ENCODE measurements at places on chromosomes 3 and 15.
A peak's percentile ranks its signal among the peaks of the same experiment; 100 is the strongest.

DNA sequence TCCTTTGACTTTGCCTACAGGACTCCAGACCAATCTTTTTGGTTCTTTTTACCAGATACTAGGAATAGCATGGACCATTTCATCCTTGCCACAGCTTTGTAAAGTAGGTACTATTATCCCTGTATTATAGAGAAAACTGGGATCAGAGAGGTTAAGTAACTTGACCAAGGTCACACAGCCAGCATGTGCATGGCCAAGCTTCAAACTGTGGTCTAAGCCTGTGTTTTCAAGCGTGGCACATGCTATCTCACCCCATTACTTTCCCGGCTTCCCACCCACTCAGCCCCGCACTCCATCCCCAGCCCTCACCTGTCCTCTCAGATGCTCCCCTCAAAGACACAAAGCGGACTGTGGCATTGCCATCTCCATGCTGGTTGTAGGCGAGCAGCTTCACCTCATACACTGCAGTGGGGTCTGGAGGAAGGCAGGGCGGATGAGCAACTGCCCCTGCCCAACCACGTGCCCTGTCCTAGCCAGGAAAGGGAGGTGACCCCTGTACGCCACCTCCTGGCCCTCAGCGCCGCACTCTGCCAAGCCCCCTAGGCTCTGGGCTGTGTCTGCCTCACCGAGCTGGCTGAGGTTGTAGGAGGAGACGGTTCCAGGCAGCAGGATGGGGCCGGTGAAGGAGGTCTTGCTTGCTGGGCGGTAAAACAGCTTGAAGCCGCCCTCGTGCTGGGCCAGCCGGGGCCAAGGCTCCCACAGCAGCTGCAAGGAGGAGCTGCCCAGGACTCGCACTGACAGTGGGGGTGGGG, 25.7 kb downstream of the RNU5B-1 start:
- no peak for DNase-seq

DNA sequence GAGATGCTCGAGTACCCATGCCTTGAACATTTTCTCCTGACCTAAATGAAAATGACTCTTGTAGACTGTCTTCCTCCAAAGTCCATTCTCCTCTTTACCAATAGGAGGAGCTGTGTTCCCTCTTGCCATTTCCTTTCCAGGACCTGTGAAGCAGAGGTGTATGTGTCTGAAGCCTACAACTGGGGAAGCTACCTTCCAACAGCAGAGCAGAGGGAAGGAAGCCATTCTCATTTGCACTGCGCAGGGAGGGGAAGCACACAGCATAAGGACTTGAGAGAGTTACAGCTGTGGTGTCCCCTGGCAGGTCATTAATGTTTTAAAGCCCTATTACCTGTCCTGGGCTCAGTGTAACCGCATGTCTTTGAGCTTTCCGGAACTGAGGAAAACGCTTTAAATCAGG, 38.7 kb downstream of the HSPBAP1 start:
- peak; percentile 22 for DNase-seq

- no peak for DNase-seq
Observed at GRCh38 chr3:50430950-50431435, 71.7 kb upstream of the TMEM115 start.

DNA sequence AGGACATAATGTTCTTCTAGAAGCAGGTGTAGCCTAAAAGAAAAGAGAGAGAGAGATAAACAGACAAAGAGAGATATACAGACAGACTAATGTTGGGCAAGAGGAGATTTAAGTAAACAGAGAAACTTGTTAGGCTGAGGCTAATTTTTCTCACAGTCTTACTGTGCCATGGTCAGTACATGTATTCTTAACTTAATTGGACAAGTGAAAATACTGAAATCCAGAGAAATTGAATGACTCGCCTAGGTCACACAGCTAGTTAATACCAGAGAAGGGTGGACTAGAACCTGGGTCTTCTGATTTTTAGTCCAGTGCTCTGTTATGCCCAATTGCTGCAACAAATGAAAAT, 6.7 kb upstream of the ZNF609 start:
- DNase-seq: no peak

DNA sequence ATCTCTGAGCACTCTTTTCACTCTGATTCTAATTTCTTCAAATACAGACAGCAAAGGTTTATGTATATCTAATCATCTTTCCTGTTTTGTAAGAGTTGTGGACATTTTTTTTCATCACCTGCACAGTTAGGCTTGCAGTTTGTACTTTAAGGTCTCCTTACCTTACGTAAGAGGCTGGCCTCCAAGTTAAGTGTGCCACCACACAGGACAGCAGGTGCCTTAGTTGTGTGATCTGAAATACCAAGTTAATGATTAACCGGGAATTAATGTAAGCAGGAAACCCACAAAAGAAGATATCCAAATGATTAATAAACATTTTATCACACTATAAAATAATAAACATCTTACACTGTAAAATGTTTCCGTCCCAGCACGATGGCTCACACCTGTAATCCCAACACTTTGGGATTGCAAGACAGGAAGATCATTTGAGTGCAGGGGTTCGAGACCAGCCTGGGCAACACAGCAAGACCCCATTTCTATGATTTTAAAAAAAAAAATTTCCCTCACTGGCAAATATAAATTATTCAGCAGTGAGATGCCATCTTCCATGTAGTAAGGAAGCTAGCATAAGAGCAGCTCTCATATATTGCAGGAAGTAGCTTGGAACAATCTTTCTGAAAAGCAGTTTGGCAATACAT, 87.7 kb upstream of the LIMD1 start:
- DNase-seq: no peak

GRCh38 chr15:89576417-89576773, 1.1 kb downstream of the TICRR start:
- DNase-seq: no peak

- DNase-seq: no peak
Observed at GRCh38 chr3:140055092-140055791, 120.3 kb downstream of the CLSTN2 start.

GRCh38 chr3:130849091-130849552, 44.8 kb upstream of the ATP2C1 start:
- DNase-seq: no peak

DNA sequence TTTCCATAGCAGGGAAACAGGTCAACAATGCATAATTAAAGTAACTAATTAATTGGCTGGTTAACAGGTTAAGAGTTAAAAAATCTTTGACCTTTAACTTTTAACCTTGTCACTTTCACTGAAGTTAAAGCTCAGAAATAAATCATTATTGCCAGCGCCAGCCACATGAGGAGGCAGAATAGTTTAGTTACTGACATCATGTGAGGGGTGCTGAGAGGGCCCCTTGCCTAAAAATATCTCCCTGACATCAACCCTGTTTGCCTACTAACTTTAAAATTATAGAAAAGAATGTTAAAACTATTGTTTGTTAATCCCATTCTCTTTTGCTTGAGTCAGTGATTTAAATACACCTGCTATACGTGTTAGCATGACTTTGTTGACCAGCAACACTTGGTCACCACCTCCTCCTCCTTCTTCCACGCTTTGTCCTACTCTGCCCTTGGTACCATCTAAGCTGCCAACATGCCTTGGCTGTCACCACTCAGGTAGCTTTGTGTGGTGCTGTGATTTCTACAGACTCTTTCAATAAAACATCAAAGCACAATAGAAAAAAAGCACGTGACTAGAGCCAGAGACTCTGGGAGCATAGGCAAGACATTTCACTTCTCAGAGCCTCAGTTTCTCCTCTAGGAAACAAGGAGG, 2.7 kb downstream of the FBXO40 start:
- no peak for DNase-seq

DNA sequence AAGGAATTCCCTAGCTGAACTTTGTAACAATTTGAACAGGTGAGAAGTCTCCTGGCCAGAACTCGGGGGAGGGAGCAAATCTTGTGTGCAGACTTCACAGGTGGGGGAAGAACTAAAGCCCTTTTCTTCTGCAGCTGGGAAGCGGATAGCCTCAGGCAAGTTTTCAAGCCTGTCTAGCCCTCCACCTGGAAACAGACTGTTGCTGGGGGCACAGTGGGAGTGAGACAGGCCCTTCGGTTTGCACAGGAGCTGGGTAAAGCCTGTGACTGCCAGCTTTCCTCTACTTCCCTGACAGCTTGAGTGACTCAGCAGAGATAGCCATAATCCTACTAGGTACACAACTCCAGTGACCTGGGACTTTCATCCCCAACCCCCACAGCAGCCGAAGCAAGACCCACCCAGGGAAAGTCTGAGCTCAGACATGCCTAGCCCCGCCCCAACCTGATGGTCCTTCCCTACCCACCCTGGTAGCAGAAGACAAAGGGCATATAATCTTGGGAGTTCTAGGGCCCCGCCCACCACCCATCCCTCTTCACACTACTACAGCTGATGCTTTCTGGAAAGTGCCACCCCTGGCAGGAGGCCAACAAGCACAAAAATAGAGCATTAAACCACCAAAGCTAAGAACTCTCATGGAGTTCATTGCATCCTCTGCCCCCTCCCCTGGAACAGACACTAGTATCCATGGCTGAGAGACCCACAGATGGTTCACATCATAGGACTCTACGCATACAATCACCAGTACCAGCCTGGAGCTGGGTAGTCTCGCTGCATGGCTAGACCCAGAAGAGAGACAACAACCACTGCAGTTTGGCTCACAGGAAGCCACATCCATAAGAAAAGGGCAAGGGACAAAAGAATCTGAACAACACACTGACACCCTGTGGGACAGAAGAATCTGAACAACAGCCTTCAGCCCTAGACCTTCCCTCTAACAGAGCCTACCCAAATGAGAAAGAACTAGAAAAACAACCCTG, 479.0 kb downstream of the RAP2B start:
- no peak for DNase-seq

GRCh38 chr3:25564075-25564474, 100.6 kb downstream of the TOP2B start:
- no peak for DNase-seq

DNA sequence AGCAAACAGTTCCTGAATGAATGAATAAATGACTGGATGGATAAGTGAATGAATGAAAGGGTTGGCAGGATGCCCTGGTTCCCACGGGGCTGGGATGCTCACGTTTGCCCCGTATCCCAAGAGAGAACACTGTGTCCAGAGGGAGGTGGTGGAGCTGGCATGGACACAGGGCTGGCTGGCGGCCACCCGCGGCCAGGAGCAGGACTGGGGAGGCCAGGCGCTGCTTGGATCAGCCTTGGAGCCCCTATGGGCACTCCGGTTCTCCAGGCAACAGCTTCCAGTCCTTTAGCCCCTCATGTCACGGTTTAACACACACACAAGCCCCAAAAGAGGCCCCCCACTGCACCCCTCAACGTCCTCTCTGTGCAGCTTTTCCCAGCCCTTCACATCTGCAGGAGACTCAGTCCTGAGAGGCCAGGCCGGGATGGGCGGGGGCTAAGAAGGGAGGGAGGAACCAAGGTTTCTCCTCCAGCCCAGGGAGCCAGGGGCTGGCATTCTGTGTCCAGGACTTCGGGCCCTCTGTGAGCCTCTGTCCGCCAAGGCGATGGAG, 86.0 kb upstream of the ALDH1L1 start:
- DNase-seq: no peak

DNA sequence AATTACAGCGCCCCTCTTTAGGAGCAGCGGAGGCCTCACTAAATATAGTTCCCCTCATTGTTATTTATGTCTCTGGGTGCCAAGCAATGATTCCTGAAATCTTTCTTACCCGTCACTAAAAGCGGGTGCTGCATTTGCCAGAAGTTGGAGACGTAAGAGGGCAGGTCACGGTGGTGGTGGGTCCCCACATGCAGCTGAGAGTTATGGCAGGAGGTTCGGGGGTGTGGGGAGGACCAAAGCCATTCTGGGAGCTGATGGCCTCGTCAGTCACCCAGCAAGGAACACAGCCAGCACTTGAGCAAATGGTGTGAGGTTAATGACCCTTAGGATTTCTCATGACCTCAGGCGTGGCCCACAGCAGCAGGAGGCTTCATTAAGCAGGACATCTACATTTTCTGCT, 129.2 kb downstream of the RAB11A start:
- DNase-seq: no peak

- peak; percentile 53 for DNase-seq
Observed at GRCh38 chr15:90086868-90087268, 15.4 kb downstream of the IDH2 start.

- no peak for DNase-seq
Observed at GRCh38 chr3:55296791-55297190, 190.3 kb downstream of the WNT5A start.

GRCh38 chr3:45635475-45636256, 41.1 kb downstream of the LIMD1 start:
- no peak for DNase-seq

GRCh38 chr3:27714692-27715453, 7.2 kb downstream of the EOMES start:
- no peak for DNase-seq

GRCh38 chr3:151145713-151146070, 57.3 kb downstream of the GPR171 start:
- DNase-seq: no peak

DNA sequence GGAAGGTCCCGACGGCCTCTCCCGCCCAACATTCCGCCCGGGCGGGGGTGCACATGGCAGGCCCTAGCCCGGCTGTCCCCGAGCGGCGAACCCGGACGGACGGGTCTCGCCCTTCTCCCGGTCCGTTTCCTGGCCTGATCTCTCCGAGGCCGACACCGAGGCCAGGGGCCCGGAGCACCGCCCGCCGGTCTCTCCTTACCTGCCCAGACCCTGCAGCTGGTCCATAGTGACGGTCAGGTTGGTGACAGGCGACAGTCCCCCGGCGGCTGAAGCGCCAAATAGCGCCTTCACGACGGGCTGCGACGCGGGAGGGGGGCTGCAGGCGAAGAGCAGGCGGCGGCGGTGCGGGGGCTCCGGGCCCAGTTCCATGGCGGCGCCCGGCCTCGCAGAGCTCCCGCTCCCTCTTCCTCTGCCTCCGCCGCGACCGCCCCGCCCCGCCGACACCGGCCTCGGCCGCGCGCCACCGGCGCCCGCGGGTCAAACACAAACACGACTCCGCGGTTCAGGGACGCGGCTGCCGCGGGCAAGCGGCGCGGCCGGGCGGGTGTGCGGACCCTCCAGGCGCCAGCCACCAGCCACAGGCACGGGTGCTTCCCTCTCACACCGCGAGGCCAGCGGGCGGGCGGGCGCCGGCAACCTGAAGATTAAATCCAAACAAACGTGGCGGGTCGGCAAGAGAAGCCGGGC, 495 bp downstream of the CDC25A start:
- no peak for DNase-seq

GRCh38 chr3:130800829-130801228, 54.2 kb upstream of the PIK3R4 start:
- DNase-seq: no peak

- no peak for DNase-seq
Observed at GRCh38 chr3:196602673-196603072, 34.2 kb downstream of the FBXO45 start.

GRCh38 chr15:52728899-52729298, 49.7 kb upstream of the ATOSA start:
- no peak for DNase-seq

GRCh38 chr3:130490241-130490640, 26.7 kb upstream of the COL6A6 start:
- DNase-seq: no peak

- peak; percentile 28 for DNase-seq
Observed at GRCh38 chr3:52798978-52799476, 4.4 kb downstream of the ITIH3 start.

GRCh38 chr15:36883713-36884517, 216.4 kb downstream of the MEIS2 start:
- DNase-seq: peak; percentile 64

DNA sequence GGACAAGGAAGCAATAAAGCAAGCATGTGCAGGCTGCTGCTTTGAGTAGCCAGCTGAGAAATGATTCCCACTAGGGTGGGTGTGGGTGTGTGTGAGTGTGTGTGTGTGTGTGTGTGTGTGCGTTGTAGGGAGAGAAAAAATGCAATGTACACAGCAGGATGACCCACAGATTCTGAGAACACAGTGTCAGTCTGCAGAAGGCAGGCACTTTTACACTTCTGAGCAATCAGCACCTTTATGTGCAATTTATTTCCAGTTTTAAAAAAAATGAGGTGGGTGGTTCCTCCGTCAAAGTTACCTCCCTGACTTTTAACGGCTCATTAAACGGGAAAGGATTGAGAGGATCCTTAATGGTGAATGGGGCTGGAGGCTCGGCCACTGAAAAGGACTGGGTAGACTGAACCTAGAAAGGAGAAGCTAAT, 38.5 kb upstream of the LIPC start:
- no peak for DNase-seq
